Memory B cell (primary cell): ENCODE measurements at places on chromosomes 1 and 21.

DNA sequence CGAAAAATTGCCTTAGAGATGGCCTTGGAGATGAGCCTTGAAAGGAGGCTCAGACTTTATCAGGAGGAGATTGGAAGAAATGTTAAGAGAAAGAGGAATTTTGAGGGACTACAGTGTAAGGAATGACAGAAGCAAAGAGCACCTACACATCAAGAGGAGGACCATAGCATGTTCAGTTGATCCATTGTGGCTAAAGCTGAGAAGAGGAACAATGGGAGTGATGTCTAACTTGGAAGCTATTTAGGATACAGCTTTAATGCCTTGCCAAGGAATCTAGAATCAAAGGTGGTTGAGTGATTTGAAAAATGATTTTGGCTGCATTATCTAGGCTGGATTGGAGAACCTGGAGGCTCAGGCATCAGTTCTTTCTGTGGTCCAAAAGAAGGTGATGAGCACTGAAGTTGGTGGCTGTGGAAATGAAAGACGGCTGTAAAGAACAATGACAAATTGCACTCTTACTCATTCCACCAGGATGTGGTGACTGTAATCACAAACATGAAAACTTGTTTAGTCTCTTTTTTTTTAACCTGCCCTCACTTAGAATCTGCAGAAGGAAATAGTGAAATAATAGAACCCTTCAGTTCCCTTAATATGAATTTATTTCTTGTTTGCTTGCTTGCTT is 11.3 kb downstream of the FAM20B start:
- H3K4me1 ChIP-seq: peaks cover 42% of the 10 kb centered on the region
- H3K27me3 ChIP-seq: no peaks in the 10 kb centered on the region
- H3K36me3 ChIP-seq: no peaks in the 10 kb centered on the region

GRCh38 chr1:245458234-245458633 is 303.4 kb downstream of the KIF26B start:
- peaks cover 2% of the 10 kb centered on the region for H3K27me3 ChIP-seq
- H3K36me3 ChIP-seq: no peaks in the 10 kb centered on the region
- no peak for DNase-seq
- H3K27ac ChIP-seq: no peak overlapping the region

DNA sequence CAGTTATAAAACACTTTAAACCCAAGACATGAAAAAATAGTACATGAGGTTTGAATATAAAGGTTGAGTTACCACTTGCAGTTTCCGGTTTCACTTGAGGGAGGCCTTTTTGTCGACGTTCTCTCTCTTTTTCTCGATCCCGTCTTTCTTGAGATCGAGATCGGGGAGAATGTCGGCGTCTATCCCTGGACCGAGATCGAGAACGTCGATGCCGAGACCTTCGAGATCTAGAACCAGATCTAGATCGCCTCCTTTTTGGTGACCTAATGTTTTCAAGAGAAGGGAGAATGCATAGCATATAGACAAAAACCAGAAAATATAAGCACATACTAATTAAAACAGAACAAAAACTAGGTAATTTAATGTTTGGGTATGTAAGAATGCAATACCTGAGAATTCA is 33.7 kb downstream of the SOD1 start:
- no peak for DNase-seq
- no peak overlapping the region for H3K4me3 ChIP-seq
- no peak overlapping the region for H3K27ac ChIP-seq
- peaks cover 29% of the 10 kb centered on the region for H3K36me3 ChIP-seq
- no peaks in the 10 kb centered on the region for H3K4me1 ChIP-seq
- H3K27me3 ChIP-seq: no peaks in the 10 kb centered on the region

DNA sequence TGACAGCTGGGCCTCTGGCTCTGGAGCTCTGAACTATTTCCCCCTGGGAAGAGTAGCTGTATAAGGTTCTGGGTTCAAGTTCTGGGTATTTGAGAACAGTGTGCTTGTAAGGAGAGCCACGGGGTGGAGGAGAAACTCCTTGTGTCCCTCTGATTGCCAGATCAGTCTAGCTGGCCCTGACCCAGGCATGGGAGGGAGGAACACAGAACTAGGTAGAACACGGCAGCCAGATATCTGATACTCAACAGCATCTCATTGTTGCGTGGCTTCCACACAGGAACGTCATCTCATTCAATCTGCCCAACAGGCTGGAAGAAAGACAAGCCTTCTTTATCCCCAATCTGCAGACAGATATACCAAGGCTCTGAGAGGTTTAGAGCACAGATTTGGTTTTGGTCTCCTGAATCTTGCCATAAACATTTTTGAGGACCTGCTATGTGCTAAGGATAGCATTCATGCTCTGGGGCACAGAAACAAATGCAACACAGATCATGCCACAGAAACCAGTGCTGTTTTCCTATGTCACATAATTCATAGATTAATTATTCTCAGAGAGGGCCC is 83.8 kb downstream of the PLXNA2 start:
- H3K4me3 ChIP-seq: no peak overlapping the region
- no peaks in the 10 kb centered on the region for H3K4me1 ChIP-seq
- no peak overlapping the region for H3K27ac ChIP-seq
- DNase-seq: no peak
- H3K36me3 ChIP-seq: no peaks in the 10 kb centered on the region
- H3K27me3 ChIP-seq: peaks cover 12% of the 10 kb centered on the region

GRCh38 chr1:160731990-160732389 is 7.1 kb upstream of the SLAMF7 start:
- DNase-seq: no peak
- no peak overlapping the region for H3K4me3 ChIP-seq

DNA sequence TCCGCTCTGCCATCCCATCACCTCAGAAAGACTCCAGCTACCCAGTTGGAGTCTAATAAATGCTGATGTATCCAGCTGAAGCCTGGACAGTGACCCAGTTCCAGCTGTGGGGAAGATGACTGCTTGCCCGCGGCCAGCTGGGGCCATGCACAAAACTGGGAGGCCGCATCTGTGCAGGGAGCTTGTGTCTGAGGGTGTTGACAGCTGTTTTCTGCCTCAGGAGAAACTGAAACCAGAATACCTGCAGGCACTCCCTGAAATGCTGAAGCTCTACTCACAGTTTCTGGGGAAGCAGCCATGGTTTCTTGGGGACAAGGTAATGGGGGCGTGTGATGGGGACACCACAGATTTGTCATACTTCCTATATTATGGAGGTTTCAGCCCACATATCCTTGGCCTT is 3.2 kb downstream of the GSTM2 start:
- DNase-seq: no peak
- no peak overlapping the region for H3K27ac ChIP-seq
- H3K36me3 ChIP-seq: peaks cover 8% of the 10 kb centered on the region
- H3K4me1 ChIP-seq: peaks cover 9% of the 10 kb centered on the region
- no peaks in the 10 kb centered on the region for H3K27me3 ChIP-seq
- H3K4me3 ChIP-seq: no peak overlapping the region

- H3K4me1 ChIP-seq: peaks cover 13% of the 10 kb centered on the region
- no peak overlapping the region for H3K4me3 ChIP-seq
- no peaks in the 10 kb centered on the region for H3K36me3 ChIP-seq
- H3K27me3 ChIP-seq: no peaks in the 10 kb centered on the region
- no peak for DNase-seq
These were observed 6.3 kb downstream of the MORN1 start for GRCh38 chr1:2384941-2385481.
